ENCODE measurements at places on chromosomes 5 and 9.
A peak's percentile ranks its signal among the peaks of the same experiment; 100 is the strongest.

GRCh38 chr9:134457321-134458206 is 131.3 kb downstream of the RXRA start:
- DNase-seq = no peak

DNA sequence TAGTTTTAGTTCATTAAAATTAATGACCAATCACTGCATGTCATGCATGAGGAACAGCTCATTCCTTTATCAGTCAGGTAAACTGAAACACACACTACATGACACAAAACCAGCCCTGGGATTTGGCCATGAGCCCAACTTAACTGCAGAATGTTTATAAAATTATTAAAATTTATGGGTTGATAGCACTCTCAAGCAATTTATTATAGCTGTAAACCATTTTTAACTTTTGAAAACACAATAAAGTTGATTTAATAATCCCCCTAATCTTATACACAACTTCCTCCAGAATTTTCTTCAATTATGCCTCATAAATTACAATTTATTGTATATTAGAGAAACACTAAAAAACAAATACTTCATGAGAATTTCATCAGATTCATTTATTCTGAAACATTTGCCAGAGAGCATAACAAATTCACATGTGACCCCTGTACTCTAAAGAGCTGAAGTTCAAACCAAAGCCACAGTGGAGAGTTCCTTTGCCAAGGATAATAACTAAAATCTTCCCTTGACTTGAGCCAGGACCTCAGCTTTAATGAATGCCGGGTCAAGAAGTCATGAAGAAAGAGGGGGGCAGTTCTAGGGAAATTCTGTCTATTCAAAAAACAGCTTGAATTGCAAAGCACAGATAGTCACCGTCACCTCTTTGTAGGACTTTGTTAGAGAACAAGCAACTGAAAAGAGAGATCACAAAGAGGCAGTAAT is 763.7 kb upstream of the GRAMD2B start:
- DNase-seq = peak; percentile 10

- DNase-seq = no peak
These were observed 17.6 kb upstream of the UNC5A start for GRCh38 chr5:176792655-176793342.

DNA sequence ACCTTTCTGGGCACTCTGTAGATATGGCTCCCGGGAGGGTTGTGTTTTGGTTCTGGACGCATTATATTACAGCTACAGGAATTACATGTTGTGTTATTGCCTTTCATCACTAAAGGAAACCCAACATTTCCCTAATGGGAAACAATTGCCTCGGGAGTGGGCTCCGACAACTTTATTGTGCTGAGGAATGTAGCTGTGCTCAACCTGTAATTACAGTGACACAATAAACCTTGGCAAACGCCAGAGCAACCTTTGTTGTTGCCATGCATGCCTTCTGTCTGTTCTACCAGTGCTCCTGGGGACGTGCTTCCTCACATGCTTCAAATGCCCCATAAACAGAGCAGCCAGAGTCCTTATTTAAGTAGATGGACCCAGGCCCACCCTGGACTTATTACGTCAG is 182.4 kb downstream of the DIRAS2 start:
- DNase-seq = no peak

- DNase-seq = no peak
These were observed 7.3 kb upstream of the SLC25A48 start for GRCh38 chr5:135826994-135827671.

DNA sequence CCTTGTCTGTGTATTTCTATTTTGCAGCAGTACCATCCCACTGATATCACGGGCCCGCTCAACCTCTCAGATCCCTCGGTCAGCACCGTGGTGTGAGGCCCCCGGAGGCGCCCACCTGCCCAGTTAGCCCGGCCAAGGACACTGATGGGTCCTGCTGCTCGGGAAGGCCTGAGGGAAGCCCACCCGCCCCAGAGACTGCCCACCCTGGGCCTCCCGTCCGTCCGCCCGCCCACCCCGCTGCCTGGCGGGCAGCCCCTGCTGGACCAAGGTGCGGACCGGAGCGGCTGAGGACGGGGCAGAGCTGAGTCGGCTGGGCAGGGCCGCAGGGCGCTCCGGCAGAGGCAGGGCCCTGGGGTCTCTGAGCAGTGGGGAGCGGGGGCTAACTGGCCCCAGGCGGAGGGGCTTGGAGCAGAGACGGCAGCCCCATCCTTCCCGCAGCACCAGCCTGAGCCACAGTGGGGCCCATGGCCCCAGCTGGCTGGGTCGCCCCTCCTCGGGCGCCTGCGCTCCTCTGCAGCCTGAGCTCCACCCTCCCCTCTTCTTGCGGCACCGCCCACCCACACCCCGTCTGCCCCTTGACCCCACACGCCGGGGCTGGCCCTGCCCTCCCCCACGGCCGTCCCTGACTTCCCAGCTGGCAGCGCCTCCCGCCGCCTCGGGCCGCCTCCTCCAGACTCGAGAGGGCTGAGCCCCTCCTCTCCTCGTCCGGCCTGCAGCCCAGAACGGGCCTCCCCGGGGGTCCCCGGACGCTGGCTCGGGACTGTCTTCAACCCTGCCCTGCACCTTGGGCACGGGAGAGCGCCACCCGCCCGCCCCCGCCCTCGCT is 1.9 kb downstream of the LRRC26 start:
- DNase-seq = peak; percentile 26

GRCh38 chr5:59317023-59317773 is 576.3 kb downstream of the PDE4D start:
- DNase-seq = peak; percentile 9

DNA sequence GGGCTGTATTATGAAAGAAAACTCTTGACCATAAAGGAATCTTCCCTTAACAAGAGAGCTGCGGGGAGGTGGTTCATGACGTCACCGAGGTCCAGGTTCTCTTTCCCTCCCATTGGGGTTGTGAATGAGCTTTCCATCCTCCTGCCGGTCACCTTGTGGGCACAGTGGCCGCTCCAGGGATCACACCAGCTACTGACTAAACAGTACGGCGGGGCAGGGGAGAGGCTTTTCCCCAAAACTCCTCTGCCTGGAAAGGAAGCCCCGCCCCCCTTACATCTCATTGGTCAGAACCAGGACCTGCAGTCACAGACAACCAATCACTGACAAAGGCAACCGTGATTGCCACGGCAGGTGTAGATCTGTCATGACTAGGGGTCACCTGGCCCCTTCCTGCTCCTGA is 35.6 kb downstream of the ROR2 start:
- DNase-seq = no peak

DNA sequence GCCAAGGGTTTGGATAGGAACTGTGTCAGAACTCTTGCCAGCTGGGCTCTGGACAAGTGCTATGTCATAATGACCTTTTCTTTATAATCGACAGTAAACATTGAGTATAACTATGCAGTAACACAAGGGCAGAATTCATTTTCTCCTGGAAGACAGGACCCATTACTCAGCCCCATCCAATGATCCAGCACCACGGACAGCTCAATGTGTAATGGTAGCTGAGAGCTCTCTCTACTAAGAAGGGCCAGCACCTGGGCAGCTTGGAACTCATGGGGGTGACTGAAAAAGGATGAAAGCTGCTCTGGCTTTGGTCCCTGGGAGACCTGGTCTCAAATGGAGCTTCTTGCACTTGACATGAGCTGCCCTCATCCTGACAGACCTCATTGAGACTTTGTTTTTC is 347.8 kb downstream of the TRIM32 start:
- DNase-seq = peak; percentile 20

GRCh38 chr5:39187831-39188731 is 31.3 kb downstream of the FYB1 start:
- DNase-seq = no peak

- no peak for DNase-seq
These were observed 104.0 kb downstream of the ERCC6L2 start for GRCh38 chr9:95979446-95979845.

DNA sequence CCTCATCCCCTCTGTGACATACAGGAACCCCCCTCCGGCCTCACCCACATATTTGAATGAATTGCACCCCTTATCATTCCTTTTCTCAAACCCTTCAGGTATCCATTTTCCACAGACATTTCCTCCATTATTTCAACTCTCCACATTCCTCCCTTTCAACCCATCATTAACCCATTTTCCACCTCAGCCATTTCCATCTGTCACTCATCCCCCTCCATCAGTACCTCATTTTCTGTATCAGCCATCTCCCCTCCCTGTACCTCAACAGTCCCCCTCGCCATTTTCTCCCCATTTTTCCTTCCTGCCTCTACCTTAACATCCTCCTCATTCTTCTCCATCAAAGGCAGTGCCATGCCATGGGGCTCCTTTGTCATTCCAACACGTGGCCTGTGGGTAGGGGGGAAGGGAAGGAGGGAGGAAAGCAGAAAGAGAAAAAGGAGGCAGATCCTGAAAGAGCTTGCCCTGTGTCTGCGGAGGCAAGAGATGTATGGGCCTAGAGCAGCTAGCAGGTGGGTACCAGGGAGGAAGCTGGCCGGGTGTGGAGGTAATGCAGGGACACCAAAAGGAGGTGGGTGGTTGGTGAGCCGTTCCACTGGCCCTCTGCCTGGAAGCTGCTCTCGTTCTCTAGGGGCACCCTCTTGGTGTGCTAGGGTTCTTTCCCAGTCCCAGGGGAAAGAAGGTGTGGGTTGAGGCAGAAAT is 1.5 kb downstream of the DNAJB5 start:
- no peak for DNase-seq

GRCh38 chr5:74356009-74356695 is 284.4 kb downstream of the ENC1 start:
- DNase-seq = no peak

DNA sequence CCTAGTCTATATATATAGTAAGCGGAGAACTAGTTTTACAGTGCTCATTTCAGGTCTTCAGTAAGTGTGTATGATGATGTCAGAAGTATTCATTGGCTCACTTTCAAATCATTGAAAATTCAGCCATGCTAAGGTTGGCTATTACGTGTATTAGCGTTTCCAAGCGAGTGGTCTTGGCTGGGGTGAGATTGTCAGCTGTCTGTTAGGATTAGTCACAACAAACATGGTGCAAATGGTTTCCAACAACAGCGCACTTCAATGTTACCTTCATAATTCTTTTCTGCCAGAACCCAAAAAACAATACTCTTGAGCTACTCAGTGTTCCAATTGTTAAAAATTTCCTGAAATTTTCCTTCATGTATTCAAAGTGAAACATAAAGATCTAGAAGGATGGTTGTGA is 283.0 kb downstream of the AOPEP start:
- DNase-seq = no peak

- DNase-seq = no peak
These were observed 17.3 kb downstream of the LMAN2 start for GRCh38 chr5:177334155-177334551.

DNA sequence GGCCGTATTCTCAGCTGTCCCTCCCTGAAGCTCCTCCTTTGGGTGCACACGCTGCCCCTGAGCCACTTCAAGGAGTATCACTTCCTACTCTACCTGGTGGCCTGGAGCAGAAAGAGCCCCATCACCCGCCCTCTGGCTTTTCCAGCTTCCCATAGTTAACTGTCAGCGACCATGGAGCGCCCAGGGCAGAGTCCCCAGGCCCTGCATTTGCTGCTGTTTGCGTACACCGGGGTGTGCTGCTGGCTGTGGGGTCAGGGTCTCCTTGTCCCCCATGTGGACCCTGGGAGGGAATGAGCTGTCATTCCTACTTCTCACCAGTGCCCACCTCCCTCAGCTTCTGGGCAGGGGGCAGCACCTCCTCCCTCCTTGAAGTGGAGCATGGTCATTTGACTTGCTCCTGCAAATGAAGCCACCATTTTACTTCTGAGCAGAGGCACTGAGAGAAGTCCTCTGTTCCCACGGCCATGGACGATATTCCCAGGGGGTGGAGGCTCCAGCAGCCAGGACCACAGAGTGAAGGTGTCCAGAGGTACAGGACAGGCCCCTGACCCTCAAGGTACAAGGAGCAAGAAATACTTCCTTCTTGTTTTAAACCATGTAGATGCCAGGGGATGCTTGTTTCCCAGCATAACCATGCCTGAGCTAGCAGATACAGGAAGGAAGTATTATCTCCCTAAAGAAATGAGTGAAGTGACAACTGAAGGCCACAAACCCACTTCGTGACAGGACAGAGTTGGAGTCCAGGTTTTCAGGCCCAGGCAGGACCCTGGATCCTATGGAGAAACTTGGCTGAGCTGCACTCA is 40.6 kb upstream of the COL5A1 start:
- no peak for DNase-seq

DNA sequence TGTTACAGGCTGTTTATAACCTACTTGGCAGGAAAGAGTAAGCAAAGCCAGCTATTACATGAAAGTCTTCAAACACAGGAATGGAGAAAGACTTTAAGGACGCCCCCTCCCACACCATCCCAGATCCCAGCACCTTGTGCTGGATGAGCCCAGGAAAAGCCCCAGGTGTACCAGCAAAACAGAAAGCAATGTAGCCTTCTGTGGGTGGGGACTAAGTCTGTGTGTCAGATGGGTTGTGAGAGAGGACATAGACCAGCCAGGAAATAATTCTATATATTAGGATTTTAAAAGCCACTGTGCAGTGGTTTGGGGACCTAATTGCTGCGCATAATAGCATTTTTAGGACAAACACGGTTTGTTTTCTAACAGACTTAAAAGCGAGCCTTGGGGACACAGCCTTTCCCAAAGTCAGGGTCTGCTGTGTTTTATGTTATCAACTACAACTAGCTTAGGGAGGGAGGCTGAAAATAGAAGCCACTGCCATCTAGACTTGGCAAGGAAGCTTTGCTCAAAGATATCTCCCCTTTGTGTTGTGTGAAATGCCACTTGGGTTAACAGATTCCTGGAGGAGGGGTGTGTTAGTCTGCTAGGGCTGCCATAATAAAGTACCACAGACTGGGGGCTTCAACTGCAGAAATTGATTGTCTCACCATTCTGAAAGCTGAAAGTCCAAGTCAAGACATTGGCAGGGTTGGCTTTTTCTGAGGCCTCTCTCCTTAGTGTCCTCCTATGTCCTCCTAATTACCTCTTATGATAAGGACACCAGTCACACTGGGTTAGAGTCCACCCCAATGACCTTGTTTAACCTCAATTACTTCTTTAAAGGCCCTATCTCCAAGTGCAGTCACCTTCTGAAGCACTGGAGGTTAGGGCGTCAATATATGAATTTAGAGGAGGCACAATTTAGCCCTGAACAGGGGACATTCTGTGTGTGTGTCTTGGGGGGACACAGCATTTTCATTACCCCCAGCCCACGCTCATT is 17.2 kb upstream of the UBE2QL1 start:
- no peak for DNase-seq

- no peak for DNase-seq
These were observed 8.3 kb downstream of the TMEM250 start for GRCh38 chr9:136110082-136111061.

DNA sequence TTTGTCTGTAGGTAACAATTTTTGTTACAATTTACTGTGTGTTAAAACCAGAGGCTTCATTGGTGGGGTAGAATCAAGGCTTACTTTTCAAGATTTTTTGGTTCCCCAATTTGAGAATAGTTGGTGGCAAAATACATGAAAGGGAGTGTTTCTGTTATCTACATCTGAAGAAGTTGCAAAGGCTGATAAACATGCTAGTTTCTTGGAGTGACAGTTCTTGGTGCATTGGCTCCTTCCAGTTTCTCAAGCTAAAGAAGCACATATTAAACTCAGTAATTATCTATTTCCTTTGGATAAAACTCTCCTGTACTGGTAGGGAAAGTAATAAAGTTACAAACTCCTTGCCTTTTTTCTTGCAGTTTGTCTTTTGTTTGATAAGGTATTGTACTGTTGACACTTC is 5.9 kb downstream of the MACIR start:
- no peak for DNase-seq

GRCh38 chr5:133750856-133751255 is 138.5 kb upstream of the FSTL4 start:
- DNase-seq = no peak
